ENCODE measurements at places on chromosomes 3 and 15.

DNA sequence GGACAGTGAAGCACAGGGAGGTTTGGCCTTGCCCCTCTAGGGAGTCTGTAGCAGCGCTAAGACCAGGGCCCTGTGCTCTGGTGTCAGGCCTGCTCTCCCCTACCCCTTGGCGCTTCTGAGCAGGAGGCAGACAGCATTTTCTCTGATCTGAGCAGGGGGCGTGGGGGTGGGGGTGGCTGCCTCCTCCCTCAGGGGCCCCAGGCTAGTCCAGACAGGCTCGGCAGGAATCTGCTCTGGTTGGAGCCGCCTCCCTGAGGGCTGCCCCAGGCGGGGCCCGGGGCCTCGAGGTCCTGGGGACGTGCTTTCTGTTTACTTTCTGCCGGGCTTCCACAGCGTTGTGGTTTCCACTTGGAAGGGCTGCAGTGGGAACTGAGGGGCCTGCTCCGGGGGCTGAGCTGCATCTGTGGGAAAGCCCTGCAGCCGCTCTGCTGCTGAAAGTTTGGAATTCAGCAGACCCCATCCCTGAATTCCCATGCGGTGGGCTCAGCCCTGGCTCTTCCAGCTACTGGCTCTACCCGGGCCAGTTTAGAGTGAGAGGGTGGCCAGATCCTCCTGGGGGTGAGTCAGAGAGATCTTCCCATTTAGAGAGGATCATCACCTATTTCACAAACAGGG is 105.4 kb downstream of the LINGO1 start:
- DNase-seq, result no peak

GRCh38 chr15:59622289-59622688 is 10.7 kb downstream of the GCNT3 start:
- peak; percentile 79 for DNase-seq

- DNase-seq, result no peak
These were observed 746.3 kb downstream of the FHIT start for GRCh38 chr3:60504827-60505457.

DNA sequence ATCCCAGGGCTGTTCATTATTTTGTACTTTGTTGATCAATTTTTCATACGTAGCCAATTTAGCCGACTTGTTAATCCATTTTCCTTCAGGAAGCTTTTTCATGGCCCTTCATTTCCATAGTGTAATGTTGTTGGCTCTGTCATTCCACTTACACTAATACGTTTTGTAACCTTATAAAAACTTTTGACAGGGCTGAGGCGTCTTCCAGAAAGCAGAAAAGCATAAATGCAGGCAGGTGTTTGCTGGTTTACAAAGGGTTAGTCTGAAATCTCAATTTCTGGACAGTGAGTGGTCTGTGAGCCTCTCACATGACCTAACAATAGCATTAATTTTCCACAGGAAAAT is 444.0 kb downstream of the OTOL1 start:
- DNase-seq, result no peak

- no peak for DNase-seq
These were observed 100.0 kb upstream of the CNTN6 start for GRCh38 chr3:992871-993270.

DNA sequence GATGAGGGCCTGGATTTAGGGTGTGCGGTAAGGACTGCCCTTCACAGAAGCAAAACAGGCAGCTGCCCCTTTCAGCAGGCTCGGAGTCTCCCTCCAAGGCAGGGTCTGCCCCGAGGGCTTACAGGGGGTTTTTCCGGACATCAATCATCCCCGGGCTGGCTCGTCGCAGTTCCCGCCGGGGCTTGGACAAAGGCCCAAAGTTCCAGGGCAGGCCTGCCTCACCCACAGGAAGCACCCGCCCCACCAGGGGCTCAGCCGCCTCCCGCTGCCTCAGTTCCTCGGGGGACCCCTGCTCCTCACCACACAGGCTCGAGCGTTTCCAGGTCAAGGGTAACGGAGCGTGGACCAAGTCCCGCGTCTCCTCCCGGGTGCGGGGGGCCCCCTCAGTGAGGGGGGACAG is 27.0 kb downstream of the KIF7 start:
- DNase-seq, result no peak

DNA sequence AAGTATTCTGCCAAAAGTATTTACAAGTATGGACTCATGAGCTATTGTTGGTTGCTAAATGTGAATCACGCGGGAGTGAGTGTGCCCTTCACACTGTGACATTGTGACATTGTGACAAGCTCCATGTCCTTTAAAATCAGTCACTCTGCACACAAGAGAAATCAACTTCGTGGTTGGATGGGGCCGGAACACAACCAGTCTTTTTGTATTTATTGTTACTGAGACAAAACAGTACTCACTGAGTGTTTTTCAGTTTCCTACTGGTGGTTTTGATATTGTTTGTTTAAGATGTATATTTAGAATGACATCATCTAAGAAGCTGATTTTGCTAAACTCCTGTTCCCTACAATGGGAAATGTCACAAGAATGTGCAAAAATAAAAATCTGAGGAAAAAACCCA is 30.3 kb downstream of the SYNM start:
- DNase-seq, result peak; percentile 52

DNA sequence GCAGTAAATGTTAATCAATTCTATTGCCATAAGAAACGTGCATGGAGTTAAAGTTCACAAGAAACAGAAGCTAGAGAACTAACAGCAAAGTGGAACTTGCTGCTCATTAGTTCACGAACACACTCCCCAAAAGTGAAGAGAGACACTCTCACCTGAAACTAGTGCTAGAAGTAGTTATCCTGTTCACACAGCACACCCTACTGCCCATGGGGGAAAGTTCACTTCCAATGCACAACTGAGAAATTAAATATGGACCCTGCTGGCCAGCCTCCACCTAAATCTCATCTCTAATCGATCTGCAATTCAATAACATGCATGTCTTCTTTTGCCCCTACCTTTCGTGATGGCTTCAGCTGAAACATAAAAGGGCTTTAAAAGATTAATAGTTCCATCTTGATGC is 39.4 kb upstream of the FRMD4B start:
- DNase-seq, result peak; percentile 55

DNA sequence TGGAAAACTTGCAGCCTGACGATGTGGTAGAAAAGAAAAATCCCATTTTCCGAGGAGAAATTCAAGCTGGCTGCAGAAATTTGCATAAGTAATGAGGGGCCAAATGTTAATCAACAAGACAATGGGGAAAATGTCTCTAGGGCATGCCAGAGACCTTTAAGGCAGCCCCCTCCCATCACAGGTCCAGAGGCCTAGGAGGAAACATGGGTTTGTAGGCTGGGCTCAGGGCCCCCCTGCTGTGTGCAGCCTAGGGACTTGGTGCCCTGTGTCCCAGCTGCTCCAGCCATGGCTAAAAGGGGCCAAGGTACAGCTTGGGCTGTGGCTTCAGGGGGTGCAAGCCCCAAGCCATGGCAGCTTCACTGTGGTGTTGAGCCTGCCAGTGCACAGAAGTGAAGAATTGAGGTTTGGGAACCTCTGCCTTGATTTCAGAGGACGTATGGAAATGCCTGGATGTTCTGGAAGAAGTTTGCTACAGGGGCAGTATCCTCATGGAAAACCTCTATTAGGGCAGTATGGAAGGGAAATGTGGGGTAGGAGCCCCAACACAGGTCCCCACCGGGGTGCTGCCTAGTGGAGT is 75.9 kb upstream of the CADPS start:
- DNase-seq, result no peak

DNA sequence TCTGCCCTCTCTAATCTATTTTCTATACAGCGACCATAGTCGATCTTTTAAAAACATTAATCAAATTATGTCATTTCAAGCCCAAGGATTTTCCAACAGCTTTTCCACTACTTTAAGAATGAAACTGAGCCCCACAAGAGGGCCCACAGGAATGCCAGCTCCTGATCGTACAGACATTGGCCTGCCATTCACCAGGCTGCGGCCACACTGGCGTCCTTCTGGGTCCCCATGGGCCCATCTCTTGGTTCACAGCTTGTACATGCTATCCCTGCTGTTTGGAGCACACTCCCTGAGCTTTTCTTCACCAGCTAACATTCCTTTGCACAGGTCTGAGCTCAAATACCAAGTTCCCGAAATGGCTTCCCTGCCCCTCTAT is 149.6 kb downstream of the MYLK start:
- no peak for DNase-seq

DNA sequence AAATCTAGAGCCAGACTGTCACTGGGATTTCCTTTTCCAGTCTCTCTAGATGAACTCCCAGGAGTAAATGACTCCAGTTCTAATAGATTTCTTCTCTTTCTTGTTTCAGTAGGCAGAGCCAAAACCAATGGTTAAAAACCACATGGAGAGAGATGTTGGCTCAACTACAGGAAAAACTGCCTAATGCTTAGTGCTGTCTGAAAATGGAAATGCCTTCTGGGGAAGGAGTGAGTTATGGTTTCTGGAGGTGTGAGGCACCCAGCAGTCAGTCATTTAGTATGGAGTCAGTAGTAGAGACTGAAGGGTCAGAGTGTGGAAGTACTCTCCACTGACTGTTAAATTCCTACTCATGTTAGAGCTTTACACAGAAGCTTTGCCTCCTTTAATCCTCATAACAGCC is 136.7 kb downstream of the CCNL1 start:
- no peak for DNase-seq

- no peak for DNase-seq
These were observed 80.2 kb upstream of the SNRK start for GRCh38 chr3:43206105-43206504.

DNA sequence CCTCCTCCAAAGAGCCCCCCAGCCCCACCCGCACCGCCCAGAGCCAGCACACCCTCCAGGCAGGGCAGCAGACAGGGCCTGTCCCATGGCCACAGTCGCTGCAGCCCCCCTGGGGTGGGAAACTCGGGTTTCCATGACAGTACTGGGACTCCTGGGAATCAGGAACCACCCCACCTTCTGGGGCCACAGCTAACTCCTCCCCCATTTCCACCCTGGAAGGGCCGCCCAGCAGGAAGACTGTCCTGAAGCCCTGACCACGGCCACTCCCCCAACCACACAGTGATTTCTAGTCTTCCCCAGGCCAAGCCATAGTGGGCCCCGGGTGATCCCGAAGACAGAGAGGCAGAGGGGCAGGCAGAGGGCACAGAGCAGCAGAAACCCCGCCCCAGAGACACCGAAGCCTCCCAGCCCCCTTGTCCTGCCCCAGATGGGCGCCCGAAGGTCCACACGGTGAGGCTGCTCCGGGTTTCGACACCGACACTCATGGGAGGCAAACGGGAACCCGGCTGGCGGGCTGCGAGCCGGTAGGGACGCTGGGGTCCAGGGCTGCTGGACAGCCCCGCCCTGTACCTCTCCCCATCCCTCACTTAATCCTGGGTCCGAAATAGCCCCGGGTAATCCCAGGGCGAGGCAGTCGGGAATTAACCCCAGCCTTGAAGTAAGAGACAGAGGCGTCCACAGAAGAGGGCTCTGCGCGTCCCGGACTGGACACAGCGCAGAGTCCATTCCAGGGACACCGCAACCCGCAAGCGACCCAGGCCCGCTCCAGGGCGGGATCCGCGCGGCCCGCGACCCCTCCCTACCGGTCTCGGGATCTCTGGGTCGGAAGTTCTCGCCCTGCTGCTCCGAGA is 138.4 kb downstream of the NUP210 start:
- no peak for DNase-seq

DNA sequence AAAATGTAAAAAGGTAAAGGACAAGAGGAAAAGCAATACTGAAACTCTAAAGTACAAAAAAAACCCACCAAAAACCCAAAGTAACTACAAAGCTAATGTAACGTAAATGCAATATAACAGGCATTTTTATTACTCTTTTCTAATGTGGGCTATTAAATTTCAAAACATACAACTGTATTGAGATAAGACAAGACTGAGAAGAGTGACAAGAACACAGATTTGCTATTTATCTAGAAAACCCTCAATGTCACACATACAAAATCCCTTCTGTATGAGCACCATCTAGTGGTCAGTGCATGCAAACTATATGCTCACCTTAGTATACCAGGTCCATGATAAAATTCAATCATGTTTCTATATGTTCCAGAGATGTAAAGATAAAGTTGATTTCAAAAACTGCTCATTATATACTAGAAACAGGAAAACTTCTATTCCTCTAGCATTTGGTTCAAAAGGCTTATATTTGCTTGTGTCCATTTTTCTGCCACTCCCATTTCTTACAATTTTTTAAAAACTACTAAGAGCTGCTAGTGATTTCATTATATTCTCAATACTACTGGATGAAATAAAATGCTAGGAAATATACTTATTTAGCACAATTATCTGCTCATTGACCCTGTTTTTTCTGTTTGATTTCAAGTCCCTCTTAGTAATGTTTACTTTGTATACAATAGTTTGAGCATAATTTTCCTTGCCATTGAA is 111.4 kb downstream of the DLG1 start:
- peak; percentile 63 for DNase-seq

DNA sequence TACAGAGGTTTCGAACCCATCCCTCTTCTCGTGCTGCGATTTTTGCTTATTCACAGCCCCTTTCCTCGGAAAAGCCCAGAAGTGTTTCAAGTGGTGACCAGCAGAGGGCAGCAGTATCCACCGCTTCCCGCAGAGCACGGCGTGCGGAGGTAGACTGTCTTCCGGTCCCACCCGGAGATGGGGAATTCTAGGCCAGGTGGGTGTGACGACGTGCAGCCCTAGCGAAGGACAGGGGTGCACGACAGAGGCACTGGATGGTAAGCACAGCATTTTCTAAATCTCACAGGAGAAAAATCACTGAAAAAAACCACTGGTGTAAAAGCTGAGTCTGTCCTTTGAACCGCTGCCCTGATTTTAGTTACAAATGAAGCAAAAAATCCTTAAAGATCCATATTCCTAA is 7.4 kb upstream of the PSMD6 start:
- peak; percentile 83 for DNase-seq

DNA sequence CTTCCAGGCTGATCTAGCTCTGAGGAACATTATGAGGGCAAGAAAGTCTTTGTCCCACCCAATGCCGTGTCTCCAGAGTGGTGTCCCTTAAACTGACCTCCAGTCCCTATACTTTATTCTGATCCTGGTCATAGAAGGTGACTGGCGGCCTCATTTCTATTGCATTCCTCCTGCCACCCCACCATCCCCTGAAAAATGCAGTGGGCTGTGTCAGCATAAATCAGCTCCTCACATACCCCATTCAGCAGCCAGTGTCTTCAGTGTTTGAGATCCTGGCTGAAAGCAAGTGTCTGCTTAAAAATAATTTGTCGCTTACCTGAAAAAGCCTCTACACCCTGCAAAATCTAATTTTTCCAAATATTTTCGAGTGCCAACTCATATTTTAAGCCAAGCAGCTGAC is 346.1 kb downstream of the FEZF2 start:
- DNase-seq, result no peak

- no peak for DNase-seq
These were observed 51.9 kb downstream of the RASA2 start for GRCh38 chr3:141538568-141539240.

DNA sequence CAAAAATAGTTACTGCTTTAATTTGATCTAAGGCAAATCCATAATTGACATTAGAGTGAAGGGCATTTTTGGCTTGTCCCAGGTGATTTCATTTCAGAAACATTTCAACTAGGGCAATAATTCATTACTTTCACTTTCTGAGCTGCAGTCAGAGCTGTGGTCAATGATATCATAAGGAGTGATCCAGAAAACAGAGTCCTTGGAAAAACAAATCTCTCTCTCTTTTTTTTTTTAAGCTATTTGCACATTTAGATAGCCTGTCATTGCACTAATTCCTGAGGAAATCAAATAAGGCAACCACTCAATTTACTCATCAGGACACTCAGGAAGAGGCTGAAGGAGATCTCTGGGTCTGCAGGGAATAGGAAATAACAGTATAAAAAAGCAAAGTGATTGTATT is 269.5 kb upstream of the LRRC3B start:
- DNase-seq, result no peak

- peak; percentile 47 for DNase-seq
These were observed 39.8 kb downstream of the CGGBP1 start for GRCh38 chr3:88019024-88019423.

GRCh38 chr3:46939578-46940445 is 36.7 kb downstream of the CCDC12 start:
- DNase-seq, result no peak

GRCh38 chr3:82448320-82448719 is 686.9 kb upstream of the GBE1 start:
- DNase-seq, result no peak

Data from activated CD4-positive, alpha-beta T cell treated with anti-CD3 and anti-CD28 coated beads, Interleukin-2, Interleukin-6, amounts not matched to agents 100 ng/mL and 50 ng/mL, durations not matched to agents 16 hours and 8 hours (primary cell).